ENCODE measurements at places on chromosomes 2 and 18.
A peak's percentile ranks its signal among the peaks of the same experiment; 100 is the strongest.

DNA sequence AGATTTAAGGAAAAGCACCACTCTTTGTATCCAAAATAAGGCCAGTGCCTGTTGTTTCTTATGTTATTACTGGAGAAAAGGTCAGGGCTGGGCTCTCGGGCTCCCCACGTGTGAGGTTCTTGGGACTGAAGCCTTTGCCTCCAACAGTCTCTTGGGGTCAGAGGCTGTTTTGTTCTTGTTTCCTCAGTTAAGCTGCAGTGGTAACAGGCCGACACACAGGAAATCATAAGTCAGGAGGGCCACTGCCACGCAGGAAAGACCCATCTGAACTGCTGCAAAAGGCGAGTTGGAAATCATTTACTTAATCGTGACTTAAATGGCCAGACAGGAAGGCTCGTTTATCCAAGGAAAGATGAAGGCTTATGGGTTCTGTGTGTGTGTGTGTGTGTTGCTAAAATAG is 30.3 kb upstream of the IL37 start:
- DNase-seq: no peak

DNA sequence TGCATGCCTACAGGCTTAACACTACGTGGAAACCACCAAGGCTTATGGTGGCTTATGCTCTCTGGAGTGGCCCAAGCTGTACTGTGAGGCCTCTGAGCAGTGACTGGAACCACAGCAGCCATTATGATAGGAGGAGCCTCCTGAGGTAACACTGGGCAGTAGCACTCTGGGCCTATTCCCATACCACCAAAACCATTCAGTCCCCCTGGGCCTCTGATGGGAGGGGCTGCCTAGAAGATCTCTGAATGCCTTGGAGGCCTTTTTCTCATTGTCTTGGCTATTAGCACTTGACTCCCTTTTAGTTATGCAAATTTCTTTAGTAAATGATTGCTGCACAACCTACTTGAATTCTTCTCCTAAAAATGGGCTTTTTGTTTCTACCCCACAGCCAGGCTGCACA is 985.0 kb downstream of the DPP10 start:
- no peak for DNase-seq

DNA sequence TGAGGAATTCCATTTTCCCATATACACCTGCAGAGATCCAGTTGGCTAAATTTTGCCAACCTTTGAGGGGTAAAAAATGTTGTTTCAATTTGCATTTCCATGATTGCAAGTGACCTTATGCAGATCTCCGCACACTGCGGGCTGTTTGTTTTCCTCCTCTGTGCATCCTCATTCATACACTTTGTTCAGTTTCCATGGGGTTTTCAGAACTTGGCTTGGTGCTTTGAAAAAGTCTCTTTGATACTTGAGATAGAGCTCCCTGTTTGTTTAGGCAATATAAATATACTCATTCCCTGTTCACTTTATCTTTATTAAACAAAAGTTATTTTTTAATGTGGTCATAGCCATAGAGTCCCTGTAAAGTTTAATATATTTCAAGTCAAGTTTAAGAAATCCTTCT is 353.1 kb downstream of the CMPK2 start:
- no peak for DNase-seq

GRCh38 chr2:192162392-192163042 is 32.2 kb downstream of the TMEFF2 start:
- DNase-seq: peak; percentile 51

DNA sequence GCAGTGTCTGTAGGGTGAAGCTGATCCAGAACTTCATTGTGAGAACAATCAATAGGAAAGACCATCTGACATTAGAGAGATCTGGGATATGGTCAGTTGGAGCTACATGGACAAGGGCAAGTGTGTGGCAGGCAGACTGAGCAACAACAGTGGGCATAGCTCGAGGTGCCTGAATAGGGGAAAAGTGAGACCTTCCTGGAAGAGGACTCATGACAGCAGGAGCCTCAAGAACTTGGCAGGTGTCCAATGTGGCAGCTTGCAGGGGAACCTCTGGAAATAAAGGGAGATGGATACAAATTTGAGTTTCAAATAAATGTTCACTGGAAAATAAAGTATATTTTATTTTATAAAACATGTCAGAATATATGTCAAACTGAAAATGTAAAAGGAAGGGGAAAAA is 117.9 kb downstream of the TANC1 start:
- no peak for DNase-seq

- no peak for DNase-seq
Observed at GRCh38 chr2:42169874-42170521, 845 bp downstream of the EML4 start.

GRCh38 chr2:233153146-233153798 is 93.1 kb downstream of the INPP5D start:
- no peak for DNase-seq

DNA sequence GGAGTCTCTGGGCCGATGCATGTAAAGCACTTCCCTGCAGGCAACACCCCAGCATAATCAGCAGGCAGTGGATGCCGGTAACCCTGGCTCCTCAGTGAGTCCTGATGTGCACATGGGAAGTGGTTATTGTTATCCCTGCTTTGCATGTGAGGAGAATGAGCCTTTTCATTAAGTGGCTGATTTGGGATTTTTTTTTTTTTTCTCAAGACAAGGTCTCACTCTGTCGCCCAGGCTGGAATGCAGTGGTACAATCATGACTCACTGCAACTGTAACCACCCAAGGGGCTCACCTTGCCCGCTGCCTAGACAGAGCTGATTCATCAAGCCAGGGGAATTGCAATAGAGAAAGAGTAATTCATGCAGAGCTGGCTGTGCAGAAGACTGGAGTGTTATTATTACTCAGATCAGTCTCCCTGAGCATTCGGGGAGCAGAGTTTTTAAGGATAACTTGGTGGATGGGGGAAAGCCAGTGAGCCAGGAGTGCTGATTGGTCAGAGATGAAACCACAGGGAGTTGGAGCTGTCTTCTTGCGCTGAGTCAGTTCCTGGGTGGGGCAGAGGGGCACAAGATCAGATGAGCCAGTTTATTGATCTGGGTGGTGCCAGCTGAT is 95.4 kb downstream of the SOCS6 start:
- peak; percentile 70 for DNase-seq
